ENCODE measurements at places on chromosomes 7 and 10.

DNA sequence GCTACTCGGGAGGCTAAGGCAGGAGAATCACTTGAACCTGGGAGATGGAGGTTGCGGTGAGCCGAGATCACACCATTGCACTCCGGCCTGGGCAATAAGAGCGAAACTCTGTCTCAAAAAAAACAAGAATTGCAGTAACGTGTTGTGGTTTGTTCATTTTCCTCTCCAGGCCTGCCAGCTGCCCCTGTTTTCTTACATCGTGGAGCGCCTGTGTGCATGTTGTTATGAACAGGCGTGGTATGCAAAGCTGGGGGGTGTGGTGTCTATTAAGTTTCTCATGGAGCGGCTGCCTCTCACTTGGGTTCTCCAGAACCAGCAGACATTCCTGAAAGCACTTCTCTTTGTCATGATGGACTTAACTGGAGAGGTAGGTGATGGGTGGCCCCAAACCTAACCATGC, 52.1 kb downstream of the TRRAP start:
- no peak for DNase-seq

- DNase-seq: no peak
These were observed 376.0 kb downstream of the CTNNA3 start for GRCh38 chr10:67319976-67320375.

DNA sequence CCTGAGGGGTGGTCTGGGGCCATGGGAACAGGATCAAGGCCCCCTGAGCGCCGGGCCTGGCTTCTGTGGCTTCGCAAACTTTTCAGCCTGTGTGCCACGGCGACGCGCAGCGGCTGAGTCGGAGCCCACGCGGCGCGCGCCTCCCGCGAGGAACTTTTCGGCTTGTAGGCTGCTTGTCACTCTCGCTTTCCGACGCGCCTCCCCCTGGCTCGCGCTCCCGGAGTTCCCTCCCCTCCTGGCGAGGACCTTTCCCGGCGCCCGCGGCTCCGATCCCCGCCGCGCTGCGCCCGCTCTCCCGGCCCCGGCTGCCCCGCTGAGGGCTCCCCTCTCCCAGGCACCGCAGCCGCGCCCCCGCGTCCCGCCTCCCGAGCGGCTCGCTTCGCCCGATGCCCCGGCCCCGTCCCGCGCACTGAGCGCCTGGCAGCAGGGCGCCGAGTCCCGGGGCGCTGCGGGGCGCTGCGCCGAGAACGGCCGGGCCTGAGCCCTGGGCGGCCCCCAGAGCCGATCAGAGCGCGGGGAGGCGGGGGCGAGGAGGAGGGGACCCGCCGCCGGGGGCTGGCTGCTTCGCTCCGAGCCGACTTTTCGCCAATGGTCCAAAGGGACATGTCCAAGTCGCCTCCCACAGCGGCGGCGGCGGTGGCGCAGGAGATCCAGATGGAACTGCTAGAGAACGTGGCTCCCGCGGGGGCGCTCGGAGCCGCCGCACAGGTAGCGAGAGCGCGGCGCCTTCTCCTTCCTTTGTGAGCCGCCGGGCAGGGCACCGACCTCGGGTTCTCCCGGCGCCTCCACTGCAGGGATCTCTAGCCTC, at the start of gene CACNB2:
TSS of gene CACNB2 (plus strand) at position 276 of the 808 bp plus-strand sequence.
- DNase-seq: peak; percentile 67

GRCh38 chr10:74960670-74961069, 134.3 kb downstream of the KAT6B start:
- no peak for DNase-seq

DNA sequence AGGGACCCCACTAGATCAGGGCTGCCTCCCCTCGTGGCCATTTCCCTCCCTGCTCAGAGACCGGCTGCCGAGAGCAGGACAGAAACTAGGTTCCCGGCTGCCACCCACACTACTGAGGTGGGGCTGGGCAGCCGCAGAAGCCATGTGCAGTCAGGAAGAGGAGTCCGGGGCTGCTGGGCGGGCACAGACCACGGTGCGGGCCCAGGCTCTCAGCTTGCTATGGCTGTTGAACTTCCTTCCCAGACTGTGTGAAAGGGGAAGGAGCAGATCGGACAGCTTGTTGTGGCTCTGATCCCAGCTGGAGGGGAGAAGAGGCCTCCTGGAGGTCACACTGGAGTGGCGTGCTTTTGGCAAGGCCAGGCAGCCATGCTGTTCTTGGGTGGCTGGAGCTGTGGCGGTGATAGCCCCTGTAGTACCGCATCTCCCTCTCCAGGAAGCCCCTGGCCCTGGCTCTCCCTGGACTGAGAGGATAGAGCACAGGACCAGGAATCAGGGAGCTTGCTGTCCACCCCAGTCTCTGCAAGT, 56.8 kb downstream of the HK1 start:
- DNase-seq: no peak

All from WERI-Rb-1 (cell line).